ENCODE measurements at places on chromosomes 7 and 10. TPM values are rescaled to one million over a fixed set of nuclear protein-coding genes. Genes with fewer than 3 reads are reported as not detected.

GRCh38 chr7:29142021-29142727 is 4.2 kb downstream of the CPVL start:
- no peak for DNase-seq
- no peaks in the 10 kb centered on the region for H3K36me3 ChIP-seq
- H3K4me1 ChIP-seq: no peaks in the 10 kb centered on the region

DNA sequence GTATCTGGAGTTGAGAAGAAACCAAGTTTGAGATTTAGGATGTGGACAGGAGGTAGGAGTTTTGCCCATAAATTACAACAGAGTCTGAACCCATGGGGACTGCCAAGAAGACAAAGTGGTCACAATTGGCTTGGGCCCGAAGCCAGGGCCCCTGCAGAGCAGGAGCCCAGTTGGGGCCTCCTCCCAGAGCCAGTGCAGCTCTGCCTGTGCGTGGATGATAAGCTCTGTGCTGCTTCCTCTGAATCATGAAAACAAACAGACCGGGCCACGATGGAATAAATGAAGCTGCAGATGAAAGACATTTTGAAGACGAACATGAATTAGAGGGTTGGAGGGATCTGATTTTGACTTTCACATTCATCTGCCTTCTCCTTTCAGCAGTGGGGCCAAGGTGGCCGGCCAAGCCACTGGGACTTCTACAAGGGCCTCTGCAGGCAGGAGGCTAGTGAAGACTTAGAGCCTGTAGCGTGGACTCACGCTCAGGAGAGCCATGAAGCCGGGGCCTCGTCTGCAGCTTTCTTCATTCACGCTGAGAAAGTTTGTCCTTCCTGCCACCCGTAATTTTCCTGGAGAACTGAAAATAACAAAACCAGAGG is 156.8 kb upstream of the LYZL1 start:
- H3K36me3 ChIP-seq: no peaks in the 10 kb centered on the region
- no peak overlapping the region for H3K27ac ChIP-seq
- DNase-seq: no peak
- no peak overlapping the region for H3K4me3 ChIP-seq

Gene PDGFA
- 174 TPM for total RNA-seq

GRCh38 chr10:104018471-104018870 is 51.5 kb downstream of the SLK start:
- peaks cover 8% of the 10 kb centered on the region for H3K36me3 ChIP-seq
- no peak overlapping the region for H3K4me3 ChIP-seq
- no peaks in the 10 kb centered on the region for H3K4me1 ChIP-seq
- H3K27ac ChIP-seq: no peak overlapping the region

DNA sequence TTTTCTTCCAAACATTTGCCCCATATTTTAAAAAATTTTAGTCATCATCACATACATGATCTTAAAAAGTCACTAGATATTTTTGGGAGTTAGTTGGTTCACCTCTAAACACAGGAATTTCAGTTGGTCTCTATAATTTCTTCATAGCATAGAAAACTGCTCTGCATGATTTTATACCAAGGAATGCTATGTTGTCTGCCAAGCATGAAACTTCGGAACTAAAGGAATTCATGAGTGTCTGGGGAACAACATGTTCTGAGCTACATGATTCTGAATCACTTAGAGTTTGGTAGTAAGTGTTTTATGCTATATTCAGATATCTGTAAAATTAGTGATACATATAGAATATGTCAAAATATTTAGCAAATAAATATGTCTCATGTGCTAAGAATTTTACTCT is 957.8 kb downstream of the GATA3 start:
- no peaks in the 10 kb centered on the region for H3K27me3 ChIP-seq
- H3K4me1 ChIP-seq: no peaks in the 10 kb centered on the region
- no peak overlapping the region for H3K4me3 ChIP-seq
- DNase-seq: no peak
- no peaks in the 10 kb centered on the region for H3K36me3 ChIP-seq
- no peak overlapping the region for H3K27ac ChIP-seq

Gene PTPN20
- 4.8 TPM for total RNA-seq

DNA sequence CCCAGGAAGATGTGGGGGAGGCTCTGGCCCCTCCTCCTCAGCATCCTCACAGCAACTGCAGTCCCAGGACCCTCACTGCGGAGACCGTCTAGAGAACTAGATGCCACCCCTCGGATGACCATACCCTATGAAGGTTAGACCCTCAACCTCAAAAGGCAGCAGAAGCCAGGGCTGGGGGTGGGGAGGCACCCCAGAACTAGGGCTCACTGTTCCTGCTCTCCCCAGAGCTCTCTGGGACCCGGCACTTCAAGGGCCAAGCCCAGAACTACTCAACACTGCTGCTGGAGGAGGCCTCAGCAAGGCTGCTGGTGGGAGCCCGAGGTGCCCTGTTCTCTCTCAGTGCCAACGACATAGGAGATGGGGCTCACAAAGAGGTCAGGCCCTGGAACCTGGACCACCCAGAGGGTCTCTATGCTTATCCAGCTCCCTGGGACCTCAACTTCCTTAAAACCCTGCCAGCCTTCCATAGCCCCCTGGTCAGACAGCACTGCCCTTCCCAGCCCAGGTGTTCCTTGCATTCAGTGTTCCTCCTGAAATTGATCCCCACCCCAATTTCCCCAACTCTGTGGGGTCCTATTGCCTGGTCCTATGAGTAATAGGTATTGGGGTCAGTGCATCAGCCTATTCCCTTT is 3.7 kb downstream of the SEMA4G start:
- no peak overlapping the region for H3K4me3 ChIP-seq
- H3K27me3 ChIP-seq: no peaks in the 10 kb centered on the region
- no peak for DNase-seq

Gene LRRTM3
- total RNA-seq: 0.93 TPM

DNA sequence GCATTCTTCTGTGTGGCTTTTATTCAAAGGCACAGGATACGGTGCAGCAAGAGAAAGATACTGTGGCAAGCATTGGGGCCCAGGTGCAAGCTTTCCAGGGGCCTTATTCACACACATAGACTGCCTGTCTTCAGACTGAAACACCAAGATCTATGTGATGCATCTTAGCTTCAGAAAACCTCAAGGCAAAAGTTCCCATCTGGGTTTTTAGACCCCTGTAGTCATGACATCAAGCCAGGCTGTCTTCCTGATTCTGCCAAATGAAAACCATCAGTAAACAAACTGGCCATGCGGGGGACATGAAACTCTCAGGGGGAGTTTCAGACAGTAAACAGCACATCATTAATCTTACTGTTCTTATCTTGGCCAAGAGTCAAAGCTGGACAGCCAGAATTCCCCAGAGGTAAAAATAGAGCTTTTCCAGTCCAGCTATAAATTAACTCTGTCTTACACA is 9.8 kb downstream of the AGBL3 start:
- H3K36me3 ChIP-seq: no peaks in the 10 kb centered on the region
- peaks cover 10% of the 10 kb centered on the region for H3K4me1 ChIP-seq
- H3K4me3 ChIP-seq: no peak overlapping the region
- DNase-seq: no peak
- H3K27me3 ChIP-seq: no peaks in the 10 kb centered on the region
